Osteoblast (primary cell): ENCODE measurements at places on chromosomes 5 and 9.

DNA sequence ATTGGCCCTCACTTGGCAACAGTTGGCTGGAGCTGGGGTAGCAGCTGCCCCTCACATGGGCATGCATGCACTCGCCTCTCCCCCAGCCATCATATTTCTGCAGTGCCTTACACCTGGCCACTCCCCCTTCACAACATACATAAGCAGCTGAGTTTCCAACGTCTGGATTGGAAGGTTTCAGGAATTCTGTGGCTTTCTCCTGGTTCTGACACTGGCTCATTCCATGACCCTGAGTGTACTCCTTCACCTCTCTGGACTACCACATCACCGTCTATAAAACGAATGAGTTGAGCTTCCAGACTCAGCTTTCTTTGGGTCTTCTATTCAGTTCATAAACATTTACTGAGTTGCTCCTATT is 84.3 kb downstream of the GALNT10 start:
- peak; percentile 68 for DNase-seq

GRCh38 chr9:91483189-91483691 is 59.6 kb upstream of the NFIL3 start:
- peak; percentile 80 for DNase-seq

DNA sequence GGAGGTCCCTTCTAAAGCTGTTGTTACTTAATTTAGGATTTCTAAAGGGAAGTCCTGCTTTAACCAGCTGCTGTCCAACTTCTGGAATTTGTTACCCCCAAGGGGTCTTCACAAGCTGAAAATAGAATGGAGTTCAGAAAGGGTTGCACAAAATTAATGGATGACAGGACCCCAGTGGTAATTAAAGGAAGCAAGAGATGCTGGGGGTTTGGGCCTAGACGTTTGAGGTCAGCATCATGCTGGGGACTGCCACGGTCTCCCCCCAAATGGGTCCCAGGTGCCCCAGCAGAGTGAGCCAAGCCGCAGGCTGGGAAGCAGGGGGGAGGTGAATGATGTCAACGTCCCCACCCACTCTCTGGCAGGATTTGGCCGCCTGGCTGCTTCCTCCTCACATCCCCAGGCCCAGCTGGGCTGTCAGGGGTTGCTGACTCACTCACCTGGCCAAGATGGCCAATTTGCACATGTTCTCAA is 97.5 kb upstream of the ARAP3 start:
- DNase-seq: peak; percentile 44

DNA sequence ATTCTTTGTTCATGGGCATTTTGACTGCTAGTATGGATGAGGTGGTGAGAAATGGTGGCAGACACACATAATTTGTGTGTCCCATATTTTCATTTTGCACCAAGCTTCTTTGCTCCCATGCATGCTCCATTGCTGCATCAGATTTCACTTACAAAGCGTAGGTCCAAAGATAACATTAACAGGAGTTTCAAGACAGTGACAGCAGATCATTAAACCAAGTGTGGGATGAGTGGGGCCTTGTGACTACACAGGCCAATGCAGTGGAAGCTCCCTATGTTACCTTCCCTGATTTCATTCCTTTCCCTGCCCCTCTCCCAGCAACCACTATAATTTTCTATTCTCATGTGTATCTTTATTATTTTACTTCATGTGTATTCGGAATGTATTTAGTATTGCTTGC is 142.0 kb downstream of the AOPEP start:
- no peak for DNase-seq

DNA sequence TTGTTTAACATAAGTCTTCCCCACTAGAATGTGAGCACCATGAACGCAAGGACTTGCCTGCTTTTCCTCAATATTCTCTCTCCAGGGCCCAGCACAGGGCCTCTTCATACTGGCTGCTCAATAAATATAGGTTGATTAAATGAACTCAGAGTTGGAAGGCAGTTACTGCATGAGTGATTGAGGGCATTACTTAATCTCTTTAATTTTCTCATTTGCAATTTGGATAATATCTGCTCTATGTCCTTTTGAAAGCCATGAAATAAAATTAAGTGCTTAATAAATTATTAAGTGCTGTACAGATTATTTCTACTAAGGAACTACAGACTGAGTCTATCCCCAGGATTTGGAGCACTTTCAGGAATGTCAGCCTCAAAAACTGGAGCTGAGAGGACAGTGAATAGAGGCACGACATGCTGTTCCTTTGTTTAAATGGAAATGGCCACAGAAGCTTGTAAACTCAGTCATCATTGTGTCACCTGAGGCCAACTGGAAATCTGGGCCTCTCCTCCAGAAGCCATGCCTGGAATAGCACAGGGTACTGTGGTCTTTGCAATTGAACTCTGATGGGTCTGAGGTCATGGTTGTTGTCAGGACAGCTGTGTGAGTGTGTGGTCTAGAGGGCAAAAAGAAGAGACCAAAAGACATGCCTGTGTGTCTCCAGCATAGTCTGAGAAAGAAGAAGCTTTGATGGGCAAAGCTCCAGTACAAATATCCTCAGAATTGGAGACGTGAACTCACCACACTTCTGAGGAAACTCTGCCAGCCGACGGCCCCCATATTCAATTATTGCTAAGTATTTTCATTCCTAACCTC is 86.1 kb downstream of the SH3TC2 start:
- peak; percentile 57 for DNase-seq
